ENCODE measurements at places on chromosomes 1 and 21.

- no peak for ATAC-seq
Measured at GRCh38 chr1:86068271-86068721, 88.3 kb downstream of the COL24A1 start.

DNA sequence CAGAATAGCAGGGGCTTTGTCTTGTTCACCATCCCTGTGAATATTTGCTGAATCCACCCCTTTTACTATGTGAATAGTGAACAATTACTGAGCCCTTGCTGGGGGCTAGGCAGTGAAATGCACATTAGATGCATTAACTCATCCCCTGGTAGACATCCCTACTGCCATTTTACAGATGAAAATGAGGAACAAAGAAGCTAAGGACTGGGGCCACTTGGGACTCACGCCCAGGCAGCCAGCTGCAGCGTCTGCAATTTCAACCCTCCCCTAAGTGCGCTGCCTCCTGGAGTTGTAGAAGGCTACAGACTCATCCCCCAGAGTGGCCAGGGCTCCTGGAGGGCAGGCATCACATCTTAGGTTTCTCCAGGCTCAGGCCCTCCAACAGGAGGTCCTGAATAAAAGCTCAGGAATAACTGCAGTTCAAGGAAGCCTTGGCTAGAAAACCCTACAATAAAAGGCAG, 31.6 kb downstream of the CAPZB start:
- no peak for ATAC-seq

DNA sequence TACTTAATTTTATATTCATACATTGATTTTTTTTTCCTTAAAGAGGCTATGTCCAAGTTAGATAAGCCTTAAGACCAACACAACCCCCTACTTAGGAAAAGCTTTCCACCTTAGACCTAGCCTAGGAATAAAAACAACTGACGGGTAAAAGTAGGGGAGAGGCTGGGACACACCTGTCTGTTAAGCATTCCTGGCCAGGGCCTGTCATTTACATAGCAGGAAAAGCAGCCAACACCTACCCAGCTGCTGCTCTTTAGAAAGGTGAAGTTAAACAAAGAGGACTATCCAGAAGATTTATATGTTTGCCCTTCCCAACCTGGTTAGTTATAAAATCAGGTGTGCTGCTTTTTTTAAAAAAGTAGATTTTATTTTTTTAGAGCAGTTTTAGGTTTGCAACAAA, 29.1 kb upstream of the SAMD13 start:
- ATAC-seq, result no peak

DNA sequence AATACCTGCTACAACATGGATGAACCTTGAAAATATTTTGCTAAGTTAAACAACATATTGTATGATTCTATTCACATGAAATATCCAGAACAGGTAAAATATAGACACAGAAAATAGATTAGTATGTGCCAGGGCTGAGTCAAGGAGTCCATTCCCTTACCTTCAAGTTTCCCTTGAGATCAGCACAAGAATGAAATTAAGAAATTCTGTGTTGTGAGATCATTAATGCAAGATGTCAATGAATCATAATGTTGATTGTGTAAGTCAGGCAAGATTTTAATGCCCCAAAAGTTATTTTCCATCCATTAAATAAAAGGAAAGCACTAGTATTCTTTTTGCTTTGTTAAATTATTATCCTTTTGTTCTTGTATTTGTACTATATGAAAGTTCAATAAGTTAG, 139.4 kb downstream of the MRPL39 start:
- no peak for ATAC-seq

GRCh38 chr1:208525417-208525816, 281.2 kb upstream of the PLXNA2 start:
- no peak for ATAC-seq

DNA sequence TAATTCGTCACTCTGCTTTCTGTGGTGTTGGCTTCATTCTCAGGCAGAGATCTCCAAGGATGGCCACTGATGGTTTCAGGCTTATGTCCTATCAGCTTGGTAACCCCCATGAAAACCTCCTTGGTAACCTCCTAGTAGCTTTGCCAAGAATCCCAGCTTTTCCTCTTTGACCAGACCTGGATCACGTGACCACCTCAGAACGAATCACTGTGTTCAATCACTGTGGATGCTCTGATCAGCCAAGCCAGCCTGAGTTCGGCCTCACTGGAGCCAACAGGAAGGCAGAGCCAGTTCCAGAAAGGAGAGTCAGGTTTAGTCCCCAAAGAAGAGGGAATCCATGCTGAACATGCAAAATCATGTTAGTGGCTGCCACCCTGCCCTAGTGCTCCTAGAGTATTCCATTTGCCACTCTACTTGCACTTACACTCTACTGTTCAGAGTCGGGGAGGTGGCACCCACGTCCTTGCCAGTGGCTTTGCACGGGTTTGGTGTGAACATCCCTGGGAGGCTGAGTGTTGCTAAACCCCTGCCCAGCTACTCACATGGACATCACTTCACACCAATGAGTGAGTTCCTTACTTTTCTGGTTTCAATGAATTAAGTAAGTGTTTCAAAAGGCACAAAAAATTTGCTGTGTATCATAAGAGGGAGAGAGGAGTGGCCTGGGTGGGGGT, 33.5 kb upstream of the SSBP3 start:
- no peak for ATAC-seq

Data from activated T-helper 17 cell treated with anti-CD3 and anti-CD28 coated beads, Interleukin-2, amount 50 U/mL, for 72 hours (primary cell).